ENCODE measurements at places on chromosomes 6 and 20.

GRCh38 chr20:4190792-4191519 lies 175.6 kb upstream of the RNF24 start:
- no peak for DNase-seq

GRCh38 chr6:150528648-150529285 lies 70.9 kb upstream of the PLEKHG1 start:
- no peak for DNase-seq

GRCh38 chr6:4624726-4625125 lies 151.5 kb upstream of the CDYL start:
- DNase-seq: no peak

DNA sequence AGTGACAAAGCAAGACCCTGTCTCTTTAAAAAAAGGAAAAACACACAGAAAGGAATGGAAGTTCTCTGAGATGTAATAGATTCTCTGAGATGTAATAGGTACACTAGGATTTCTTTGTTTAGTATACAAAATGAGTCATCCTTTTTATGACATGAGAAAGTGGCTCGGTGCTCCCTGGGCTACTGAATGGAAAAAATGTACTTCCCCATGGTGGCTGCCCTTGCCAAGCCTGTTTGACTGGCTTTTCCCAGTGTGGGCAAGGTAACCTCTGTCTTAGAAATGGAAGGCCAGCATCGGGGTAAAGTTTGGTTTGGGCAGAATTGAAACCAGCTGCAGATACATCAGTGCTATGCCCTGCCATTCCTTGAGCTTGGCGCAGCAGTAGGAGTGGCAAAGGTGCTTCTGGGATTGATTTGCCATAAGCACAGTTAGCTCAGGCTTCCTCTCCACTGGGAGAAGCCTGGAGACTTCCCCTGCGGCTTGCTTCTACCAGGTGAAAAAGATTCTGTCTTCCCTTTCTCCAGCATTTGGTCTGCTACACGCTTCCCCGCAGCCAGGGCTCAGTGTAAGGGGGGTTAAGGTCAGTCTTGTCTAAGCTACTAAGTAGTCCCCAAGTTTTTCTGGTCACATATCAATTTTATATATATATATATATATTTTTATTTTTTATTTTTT lies 24.5 kb downstream of the ARFGEF2 start:
- no peak for DNase-seq

- no peak for DNase-seq
Measured at GRCh38 chr6:142942805-142943227, 2.2 kb downstream of the HIVEP2 start.

DNA sequence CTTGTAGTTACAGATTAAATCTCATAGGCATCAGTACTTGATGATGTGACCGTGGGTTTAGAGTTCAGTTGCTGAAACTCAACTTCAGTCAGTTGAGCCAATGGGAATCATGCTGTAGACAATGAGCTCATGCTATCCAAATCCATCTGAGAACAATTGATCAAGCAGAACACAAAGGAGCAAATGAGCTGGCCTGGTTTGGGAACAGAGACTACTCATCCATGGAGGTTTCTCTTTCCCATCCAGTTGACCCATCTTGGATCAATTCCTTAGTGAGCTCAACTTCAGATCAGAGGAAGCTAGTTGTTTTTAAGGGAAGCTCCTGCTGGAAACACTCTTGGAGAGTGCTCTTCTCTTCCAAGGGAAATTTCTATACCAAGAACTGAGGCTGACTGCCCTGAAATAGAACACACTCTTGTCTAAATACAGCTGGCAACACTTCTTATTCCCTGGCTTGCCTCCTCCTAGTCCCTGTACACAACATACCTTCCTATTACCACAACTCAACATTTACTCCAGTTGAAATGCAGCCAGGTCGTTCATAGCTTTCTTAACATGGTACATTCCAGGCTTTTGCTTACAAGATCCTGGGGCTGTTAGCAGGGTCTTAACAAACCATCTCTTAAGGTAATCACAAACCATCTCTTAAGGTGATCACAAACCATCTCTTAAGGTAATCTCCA lies 203.9 kb upstream of the PRDM1 start:
- no peak for DNase-seq

DNA sequence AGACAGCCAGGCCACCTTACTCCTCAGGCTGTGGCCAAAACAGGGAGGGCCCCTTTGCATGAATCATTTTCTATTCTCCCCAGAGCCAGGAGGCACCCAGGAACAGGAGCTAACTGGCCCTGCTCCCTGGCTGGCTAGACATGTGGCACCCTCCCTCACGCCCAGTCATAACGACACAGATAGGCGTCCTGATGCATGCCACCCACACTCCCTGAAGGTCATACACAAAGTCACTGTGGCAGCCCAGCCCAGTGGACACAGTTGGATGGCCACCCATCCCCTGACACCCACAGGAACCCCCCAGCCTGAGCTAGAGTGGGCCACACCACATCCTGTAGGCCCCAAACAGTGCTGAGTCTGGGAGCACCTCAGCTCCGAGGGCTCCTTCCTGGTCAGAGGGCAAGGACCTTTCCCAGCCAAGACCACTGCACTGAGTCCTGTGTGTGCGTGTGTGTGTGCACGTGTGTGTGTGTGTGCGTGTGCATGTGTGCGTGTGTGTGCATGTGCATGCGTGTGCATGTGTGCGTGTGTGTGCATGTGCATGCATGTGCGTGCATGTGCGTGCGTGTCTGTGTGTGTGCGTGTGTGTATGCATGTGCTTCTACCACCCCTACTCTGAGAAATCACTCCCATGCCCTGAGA lies 21.6 kb downstream of the TFEB start:
- no peak for DNase-seq

DNA sequence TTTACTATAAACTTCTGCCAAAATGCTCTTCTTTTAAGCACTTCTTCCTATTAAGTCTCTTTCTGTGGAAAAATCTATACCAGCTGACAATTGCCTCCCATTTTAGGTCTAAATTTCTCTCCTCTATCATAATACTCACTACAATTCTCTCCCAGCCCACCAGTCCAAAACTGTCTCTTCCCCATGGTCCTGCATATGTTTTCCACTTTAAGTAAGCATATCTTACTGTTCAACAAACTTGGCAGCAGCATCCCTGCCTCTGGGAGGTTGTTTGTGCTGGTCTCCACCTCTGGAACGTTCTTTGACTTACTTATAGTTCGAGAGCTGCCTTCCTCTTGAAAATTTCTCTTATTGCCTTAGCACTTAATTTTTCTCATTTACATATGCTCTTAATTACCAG lies 180.5 kb downstream of the COL12A1 start:
- DNase-seq: no peak

- DNase-seq: no peak
Measured at GRCh38 chr6:81838031-81838430, 85.5 kb upstream of the TENT5A start.

GRCh38 chr20:23116311-23117089 lies 30.4 kb upstream of the CD93 start:
- DNase-seq: no peak

GRCh38 chr6:72622094-72622940 lies 453 bp downstream of the KCNQ5 start:
- DNase-seq: peak; percentile 69

- no peak for DNase-seq
Measured at GRCh38 chr6:157637941-157638662, 184.9 kb upstream of the SNX9 start.

DNA sequence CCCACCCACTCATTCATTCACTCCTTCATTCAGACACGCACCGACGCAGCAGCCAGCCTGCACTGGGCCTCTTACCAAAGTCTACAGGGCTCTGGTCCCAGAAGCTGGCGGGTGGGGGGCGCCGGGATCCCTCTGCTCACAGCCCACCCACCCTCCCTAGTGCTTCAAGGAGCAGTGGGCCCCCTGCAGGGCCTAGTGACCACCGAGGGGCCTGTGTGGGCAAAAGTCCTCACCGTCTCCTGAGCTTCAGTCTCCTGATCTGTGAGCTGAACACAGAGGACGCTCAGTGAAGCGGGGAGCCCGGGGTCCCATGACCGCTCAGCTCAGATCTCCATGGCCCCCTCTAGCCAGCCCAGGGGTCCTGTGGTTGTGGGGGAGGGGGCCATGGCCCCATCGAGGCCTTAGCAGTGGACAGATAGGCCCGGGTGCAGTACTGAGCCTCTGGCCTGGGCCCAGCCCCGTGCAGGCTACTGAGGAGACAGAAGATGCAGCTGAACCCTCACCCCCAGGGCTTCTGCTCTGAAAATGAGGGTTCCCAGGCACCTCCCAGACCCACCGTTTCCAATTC lies 33.4 kb upstream of the MRGBP start:
- no peak for DNase-seq

GRCh38 chr6:143999406-143999805 lies 8.7 kb downstream of the PLAGL1 start:
- no peak for DNase-seq

DNA sequence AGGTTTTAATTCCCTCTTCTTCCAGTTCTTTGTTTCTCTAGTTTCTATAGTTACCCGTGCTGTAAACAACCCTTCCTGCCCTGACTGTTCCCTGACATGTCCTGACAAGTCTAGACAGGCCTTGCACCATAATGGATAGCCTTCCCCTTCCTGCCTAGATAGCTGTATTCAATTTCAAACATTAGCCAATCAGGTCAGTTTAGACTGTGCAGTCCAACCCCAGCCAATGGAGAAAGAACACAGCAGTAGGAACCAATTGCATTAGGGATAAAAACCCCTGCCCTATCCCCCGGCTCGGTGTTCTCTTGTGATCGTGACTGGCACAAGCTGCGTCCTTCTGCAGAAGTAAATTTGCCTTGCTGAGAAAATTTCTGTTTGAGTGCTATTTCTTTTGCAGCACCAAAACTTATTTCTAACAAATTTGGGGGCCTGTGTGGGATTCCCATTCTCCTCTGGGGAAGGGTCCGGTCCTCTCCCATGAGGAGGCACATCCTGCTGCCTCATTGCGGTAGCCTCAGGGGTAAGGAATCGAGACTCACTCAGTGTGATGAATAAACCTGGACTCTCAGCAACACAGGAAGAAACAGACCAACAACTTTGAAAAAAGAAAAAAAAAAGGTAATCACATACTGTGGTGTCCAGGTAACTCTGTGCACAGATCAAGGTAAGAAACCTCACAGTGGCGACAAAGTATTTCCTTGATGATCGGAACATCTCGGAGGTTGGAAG lies 248.7 kb upstream of the ECI2 start:
- no peak for DNase-seq
